GM23248 (cell line): ENCODE measurements at places on chromosomes 1 and 21.

DNA sequence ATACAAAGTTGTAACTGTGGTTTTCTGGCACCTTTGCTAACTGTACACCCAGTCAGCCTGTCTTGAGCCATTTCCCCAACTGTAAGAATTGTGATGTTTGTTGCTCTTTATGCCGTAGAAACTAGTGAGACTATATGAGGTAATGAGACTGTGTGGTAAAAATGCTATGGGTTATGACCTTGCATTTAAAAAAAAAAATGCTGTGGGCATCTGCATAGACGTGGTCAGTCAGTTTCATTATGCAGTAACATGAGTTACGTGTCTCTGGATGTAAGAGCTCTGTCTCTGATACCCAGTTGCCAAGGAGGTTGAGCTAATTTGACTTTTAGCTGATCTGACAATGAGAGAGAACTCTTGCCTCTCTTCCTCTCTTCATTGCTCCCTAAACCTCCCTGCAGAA is 80.6 kb upstream of the LAMC2 start:
- peak; percentile 33 for DNase-seq

- DNase-seq = no peak
Observed at GRCh38 chr1:17161926-17162800, 42.8 kb upstream of the PADI1 start.

DNA sequence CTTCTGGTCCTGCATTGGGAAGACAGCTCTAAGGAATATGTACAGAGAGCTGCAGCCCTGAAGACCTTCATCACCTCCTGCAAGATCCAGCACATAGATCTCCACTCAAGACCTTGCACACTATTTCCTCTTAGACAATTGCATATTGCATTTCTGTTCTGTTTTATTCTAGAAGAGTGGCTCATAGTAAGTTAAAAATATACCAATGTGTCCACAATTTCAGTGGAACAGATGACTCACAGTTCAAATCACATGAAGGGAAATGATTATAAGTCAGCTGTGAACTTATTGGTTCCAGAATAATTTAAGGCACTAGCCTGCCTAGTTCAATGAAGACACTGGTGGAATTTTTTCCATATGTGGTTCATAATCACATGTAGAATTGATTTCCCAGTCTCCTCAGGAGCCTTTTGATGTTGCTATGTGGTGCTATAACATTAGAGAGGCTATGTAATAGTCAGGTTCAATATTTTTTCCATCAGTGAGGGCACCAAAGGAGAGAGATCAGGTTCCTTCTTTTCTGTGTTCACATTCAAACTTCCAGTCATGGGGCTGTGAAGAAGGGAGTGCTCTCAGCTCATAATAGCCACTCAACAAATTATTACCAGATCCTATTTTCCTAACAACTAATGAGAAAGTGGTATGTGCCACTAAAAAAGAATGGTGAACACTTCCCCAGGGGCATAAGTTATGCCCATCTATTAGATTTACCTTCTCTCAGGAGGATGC is 9.8 kb upstream of the AK5 start:
- peak; percentile 73 for DNase-seq

- no peak for DNase-seq
Observed at GRCh38 chr1:7474143-7474490, 297.0 kb upstream of the VAMP3 start.

- no peak for DNase-seq
Observed at GRCh38 chr1:40802742-40803113, 19.1 kb downstream of the KCNQ4 start.

DNA sequence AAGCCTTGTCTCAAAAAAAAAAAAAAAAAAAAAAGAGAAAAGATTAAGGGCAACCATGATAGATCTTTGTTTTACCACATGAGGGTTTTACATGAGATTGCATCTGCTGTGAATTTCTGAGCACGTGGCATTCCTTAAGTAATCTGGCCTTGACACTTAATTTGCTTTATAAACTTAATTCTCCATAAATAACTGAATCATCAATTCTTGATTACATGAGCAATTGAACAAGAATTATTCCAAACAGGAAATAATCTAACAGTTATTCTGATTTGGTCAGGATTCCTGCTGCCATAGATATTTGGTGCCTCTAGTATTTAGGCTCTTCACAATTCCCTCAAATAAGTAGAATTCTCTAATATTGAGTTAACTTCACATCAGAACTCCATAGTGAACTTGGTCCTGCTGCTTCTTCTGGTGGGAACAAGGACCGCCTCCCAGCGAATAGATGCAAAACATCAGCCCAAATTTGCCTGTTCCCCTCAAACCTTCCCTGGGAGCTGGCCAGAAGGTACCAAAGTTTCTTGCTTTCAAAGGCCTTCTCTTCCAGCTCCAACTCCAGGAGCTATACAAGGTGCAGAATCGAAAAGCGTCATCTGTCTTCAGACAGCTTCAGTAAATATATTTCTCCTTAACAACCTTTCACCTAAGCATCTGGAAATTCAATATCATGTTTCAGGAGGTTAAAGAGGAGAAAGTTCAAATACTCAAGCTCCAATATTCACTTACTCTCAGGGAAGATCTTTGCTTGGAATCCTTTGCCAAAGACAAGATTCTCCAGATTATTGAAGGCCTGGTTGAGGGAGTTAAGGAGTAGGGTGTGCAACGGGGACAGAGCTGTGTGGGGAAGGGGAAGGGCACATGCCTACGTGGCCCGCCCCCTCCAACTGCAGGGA is 1.0 kb downstream of the KRTCAP2 start:
- peak; percentile 13 for DNase-seq

GRCh38 chr21:43289442-43289841 is 120.6 kb downstream of the CRYAA start:
- no peak for DNase-seq

DNA sequence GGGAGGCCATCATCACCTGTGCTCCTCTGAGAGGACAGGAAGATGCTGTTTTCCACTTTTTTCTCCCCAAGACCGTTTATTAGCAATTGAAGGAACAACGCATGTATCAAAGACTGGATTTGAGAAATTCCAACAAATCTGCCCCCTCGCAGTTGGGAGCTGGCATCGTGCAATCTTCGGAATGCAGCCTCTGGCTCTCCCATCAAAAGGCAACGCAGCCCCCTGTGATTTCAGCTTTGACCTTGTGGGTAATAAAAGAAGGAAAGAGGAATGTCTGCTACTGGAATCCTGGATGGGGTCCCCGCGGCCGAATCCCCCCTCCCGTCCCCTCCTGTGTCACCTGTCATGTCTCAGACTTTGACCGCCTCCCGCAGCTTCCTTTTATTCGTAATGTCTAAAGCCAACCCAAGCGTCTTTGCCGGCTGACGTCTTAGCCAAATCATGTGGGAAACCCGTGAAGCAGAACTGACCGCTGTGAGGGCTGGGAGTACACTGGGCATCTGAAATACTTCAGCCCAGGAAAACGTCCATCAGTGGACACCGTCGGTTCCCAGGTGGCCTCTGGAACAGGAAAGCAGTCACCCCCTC is 101.5 kb downstream of the WDR4 start:
- no peak for DNase-seq

- peak; percentile 65 for DNase-seq
Observed at GRCh38 chr21:34072145-34073031, 990 bp upstream of the MRPS6 start.

GRCh38 chr1:60149251-60149650 is 75.7 kb upstream of the C1orf87 start:
- no peak for DNase-seq

- peak; percentile 63 for DNase-seq
Observed at GRCh38 chr1:217734973-217735372, 103.8 kb downstream of the SPATA17 start.

GRCh38 chr1:92901699-92902405 is 59.4 kb downstream of the DIPK1A start:
- DNase-seq = no peak

DNA sequence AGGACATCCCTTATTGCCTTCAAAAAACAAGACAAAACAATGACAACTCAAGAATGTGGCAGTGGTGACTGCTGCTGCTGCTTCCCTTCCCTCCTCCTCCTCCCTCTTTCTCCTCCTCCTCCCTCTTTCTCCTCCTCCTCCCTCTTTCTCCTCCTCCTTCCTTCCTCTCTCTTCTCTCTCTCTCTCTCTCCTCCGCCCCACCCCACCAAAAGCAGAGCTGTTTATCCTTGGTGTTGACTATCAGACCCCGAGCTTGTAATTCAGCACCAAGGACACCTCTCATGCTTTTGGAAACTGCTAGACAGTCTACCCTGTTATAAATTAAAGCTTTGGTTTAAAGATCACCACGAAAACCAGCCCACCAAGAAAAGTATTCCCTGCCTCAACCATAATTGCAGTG is 72.4 kb upstream of the IFNAR2 start:
- DNase-seq = peak; percentile 23

DNA sequence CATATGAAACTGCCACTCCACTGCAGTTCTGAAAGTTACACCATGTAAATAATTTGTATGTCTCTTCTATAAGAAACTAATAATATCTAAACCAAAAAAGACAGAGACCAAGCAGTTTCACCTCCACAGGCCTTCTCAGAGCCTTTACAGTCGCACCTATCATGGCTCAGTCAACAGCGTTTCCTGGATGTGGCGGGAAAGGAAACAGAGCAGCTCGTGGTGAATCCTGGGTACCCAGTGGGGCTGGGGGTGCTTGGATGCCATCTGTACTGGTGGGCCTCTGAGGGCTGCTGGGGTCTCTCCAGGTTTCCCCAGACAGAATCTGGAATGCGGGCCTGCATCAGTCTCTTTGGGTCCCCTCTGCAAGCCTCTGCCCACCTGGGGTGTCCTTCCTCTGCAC is 100.2 kb upstream of the CASZ1 start:
- DNase-seq = no peak

DNA sequence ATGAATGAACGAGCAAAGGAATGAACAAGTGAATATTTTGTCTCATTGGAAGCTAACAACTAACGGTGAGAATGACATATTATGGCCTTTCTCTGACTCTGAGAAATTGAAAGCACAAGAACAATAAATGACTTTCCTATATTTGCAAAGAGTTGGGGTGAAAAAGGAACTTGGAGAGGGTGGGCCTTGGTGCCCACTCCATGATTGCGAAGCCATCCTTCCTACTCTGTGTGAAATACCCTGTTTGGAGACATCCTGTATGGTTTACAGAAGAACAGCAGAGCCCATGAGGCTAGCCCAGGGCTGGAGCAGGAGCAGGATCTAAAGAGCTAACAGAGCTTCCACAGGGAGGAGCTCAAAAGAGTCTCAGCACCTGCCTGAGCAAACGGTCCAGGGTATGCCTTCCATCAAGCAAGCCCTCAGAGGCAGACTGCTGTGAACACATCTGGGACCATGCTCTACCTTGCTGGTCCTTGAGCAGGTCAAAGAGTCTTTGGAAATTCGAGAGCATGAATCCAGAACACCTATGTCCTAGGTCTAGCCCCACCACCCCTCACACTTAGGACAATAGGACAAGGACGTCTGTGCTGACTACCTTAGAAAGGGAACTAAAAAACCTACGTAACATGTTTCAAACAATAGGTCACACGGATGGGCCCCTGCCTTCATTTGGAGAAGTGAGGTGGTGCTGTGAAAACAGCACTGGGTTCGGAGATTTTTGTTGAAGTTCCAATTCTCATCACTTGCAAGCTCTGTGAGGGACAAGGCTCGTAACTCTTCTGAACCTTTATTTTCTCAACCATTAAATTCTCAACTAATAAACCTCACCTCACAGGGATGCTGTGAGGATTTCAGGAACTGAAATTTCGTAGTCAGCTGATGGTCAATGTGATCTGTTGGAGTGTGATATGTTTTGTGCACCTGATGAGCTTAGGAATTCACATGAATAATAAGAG is 377.4 kb downstream of the RRAGC start:
- DNase-seq = no peak

DNA sequence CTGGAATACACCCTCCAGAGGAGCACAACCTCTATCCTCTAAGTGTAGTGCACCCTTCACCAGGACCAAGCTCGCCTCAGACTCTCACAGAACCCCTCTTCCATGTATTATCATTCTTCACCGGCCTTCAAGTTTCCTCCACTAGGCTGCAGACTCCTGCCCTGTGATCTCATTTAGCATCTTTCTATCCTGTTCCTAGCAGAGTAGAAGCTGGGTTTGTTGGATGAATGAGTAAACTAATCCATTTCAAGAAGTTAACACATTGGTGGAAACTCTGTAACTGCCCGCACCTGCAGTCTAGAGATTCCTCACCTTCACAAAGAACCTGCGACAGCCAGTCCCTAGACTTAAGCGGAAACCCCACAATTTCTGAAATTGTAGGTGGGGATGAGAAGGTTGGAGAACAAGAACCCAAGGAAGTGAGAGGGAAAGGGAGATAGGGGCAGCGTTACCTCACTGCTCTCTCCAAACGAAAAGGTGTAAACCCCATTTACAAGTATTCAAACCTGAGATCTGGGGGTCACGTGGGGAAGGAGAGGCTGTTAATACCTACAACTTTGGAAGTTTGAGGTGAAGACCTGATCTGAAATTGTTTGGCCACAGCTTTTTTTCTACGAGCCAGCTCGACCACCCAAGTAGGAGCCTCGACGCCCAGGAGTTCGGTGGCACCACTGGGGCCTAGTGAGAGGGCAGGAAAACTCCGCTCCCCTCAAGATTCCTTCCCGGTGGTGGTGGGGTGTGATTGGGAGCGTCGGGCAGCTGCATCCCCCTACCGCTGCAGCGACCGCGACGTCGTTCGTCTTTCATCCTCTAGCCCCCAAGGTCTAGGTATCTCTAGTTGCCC is 1.2 kb downstream of the PTPN14 start:
- peak; percentile 75 for DNase-seq

- no peak for DNase-seq
Observed at GRCh38 chr1:8980656-8981055, 35.0 kb downstream of the CA6 start.

GRCh38 chr1:246608616-246609376 is 42.5 kb downstream of the CNST start:
- DNase-seq = peak; percentile 96

- peak; percentile 72 for DNase-seq
Observed at GRCh38 chr1:226125097-226125630, 61.4 kb downstream of the ACBD3 start.

DNA sequence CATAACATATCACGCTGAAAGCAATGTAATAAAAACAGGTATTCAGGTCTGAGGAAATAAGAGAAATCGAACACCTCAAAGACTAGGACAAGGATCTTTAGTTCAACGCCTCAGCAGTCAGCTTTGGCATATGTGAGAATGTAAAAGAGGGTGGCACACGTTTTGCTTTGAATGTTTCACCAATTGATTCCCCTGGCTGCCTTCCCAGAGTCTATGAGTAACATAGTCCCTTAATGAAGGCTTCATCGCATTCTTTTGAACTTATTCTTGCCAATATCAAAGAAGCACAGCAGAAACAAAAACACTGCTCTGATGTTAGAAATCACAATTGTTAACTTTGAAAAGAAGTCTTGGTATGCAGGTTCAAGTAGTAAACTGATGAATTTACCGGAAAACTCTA is 764.8 kb downstream of the ADGRL2 start:
- DNase-seq = peak; percentile 92

DNA sequence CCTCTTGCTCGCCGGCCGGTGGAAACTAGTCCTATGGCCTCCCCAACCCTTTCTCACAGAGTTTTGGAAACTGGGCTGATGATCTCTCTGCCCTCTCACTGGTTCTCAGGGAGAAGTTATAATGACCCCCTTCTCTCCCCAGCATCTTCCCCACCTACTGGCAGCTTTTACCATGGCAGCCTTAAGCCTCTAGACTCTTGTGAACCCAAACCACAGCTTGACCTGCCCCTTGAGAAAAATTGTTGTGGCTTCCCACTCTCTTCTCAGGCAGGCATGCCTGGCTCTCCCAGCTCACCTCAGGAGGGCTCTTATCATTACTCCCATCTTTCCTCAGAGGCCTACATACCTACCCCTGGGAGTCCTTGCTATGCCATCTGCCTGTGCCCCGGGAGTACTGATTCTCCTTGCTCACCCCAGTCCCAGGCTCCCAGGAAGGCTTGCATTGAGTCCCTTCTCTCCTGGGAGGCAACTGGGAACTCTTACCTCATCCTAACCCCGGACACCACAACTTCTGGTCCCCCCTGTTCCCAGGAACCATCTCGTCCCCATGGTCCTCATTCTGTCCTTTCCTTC is 1.6 kb downstream of the NSUN4 start:
- peak; percentile 49 for DNase-seq

- DNase-seq = peak; percentile 81
Observed at GRCh38 chr1:76073481-76073880, 1.1 kb upstream of the ST6GALNAC3 start.
